Colonic mucosa (tissue), 4 donors: ENCODE measurements at places on chromosomes 6 and 20.

GRCh38 chr6:74041420-74041819 lies 345.4 kb downstream of the CD109 start:
- DNase-seq: no peak

- DNase-seq: no peak
Observed at GRCh38 chr20:58883241-58883691, 30.8 kb downstream of the GNAS start.

DNA sequence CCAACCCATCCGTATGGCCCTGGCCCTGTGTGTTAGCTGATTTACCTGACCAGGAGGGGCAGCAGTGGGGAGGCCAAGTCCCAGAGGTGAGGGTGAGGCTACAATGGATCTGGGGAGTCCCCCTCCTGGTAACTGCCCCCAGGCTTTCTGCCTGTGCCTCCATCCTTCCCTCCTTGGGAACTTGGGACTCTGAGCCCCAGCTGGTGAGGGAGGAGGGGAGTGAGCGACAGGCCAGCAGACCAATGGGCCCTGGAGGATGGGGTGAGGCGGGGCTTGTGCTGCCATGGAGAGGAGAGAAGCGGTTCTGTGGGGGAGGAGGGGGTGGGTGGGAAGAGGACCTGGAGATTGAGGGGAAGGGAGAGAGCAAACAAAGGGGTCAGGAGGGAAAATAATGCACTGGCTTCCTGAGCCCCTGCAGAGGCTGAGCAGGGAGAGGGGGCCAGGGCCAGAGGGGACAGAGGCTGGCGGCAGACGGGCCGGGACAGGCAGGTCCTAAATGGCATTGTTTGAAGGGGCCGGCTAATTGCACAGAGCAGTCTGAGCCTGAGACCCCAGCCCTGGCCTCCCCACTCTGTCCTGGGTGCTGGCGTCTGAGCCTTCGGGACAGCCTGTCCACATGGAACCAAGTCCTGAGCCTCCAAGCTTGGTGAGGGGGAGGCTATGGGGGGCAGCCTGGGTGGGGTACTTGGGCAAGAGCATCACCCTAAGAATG lies 17.5 kb downstream of the DNMT3B start:
- no peak for DNase-seq

- DNase-seq: no peak
Observed at GRCh38 chr6:148309301-148309700, 33.3 kb upstream of the SASH1 start.

GRCh38 chr6:23826572-23826971 lies 299.4 kb upstream of the NRSN1 start:
- DNase-seq: no peak

- DNase-seq: no peak
Observed at GRCh38 chr6:81486234-81486633, 266.2 kb downstream of the TENT5A start.

DNA sequence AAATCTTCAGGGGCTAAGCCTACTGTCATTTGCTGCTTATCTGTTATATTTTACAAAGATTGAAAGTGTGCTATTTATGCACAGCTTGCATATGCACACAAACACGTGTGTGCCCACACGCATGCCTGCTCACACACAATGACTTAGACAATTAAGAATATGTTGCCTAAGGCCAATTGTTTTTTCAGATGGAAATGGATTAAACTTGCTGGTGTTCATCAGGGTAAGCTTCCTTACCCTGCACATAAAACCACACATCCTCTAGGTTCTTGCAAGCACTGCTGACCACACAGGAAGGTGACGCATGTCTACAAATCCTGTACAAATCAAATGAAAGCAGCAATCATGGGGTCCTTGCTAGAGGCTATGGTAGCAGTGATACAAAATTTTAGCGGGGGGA lies 58.4 kb downstream of the GJA10 start:
- no peak for DNase-seq

DNA sequence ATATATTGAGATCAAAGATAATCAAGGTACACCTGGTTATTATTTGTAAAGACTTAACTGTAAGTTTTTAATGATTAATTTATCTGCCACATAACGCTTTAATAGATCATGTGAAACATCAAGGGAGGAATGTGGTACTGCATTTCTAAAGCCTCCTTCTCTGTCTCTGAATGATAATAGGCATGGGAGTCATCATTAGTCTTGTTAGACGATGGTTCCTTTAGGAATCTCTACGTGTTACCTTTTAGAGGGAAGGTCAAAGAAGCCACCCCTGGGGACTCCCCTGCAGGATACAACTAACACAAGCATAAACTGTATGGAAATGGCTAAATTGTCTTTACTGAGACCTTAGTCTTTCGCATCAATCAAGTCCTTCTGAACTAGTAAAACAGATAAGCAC lies 173.6 kb upstream of the MCHR2 start:
- no peak for DNase-seq

DNA sequence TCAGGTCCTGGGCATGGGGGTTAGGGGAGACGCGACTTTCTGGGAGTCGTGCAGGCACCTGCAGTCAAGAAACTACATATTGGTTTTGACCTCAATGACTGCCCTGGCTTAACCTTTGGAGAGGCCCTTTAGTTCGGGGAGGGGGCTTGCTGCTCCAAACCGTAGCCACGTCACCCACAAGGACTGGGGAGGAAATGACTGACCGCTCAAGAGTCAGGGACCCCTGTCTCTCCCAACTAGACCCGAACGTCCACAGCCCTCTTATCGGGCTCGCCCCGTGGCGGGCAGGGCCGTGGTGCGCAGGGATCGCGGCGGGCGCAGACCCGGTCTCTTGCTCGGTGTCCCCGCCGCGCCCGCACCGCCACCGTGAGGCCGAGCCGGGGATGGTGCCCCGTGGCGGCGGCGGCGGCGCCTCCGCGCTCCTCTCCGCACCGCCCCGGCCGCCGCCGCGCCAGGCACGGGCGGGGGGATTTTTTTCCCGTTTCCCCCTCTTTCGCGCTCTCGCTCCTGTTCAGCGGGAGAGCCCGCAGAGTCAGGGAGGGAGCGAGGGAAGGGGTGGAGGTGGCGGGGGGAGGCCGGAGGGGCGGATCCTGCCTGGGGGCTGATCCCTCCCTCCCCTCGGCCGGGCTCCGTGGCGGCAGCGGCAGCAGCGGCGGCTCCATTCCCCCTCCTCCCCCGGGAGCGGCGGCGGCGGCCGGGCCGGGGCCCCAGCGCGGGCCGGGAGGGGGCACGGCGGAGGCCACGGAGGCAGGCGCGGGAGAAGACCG lies at the start of gene BRPF3:
TSS of gene BRPF3 (plus strand) at position 632 of the 767 bp plus-strand sequence. CDS start 3,579 bp downstream, outside the sequence.
- peak; percentile 78 for DNase-seq

- DNase-seq: no peak
Observed at GRCh38 chr6:99378636-99379035, 15.4 kb downstream of the COQ3 start.

- no peak for DNase-seq
Observed at GRCh38 chr6:143642403-143642802, 35.4 kb upstream of the PHACTR2 start.

GRCh38 chr6:4610256-4610655 lies 165.9 kb upstream of the CDYL start:
- DNase-seq: peak; percentile 26

- DNase-seq: no peak
Observed at GRCh38 chr20:5975778-5976177, 25.3 kb downstream of the MCM8 start.

DNA sequence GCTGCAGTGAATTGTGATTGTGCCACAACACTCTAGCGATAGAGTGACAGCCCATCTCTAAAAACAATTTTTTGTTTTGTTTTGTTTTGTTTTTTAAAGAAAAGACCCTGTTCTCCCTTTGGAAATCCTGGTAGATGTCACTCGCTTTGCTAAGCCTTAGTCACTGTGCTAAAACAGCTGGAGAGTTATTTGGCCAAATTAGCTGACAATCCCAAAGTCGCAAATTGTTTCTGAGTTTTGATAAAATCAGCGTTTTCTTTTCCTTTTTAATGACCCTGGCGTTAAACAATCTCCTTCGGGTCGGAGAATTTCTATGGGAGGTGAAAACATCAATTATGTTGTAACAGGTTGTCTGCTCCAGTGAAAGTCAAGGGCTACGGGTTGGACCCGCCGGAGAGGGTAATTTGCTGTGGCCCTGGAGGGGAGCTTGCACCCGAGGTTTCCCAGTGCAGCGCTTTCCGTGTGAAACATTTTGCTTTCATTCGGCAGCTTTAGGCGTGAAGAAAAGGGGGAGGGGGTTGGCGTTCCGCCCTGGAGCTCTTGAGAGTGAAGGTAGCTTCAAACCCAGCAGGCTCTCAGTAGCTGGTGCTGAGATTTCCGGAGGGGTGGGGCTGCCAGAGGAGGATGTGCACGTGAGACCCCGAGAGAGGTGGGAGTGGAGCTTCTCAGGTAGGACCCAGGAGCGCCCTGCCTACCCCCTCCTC lies 296.6 kb downstream of the PHACTR1 start:
- DNase-seq: no peak

- DNase-seq: no peak
Observed at GRCh38 chr6:8207869-8208191, 105.5 kb upstream of the EEF1E1 start.

DNA sequence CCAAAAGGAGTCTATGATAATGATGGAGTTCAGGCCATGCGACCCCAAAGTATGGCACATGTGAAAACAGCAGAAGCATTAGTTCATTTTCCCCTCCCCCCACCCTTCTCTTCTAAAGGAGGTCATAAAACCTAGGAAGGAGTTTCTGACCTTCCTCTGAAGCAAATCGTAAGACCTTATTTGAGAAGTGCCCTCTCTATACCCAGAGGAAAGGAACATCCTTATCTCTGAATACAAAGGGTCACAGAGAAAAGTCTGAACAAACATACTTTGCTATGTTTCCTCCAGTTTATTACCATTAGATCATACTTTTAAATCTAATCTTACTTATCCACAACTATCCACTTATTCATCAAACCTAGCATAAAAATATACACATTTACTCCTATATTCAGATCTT lies 48.6 kb downstream of the SLX4IP start:
- no peak for DNase-seq

- DNase-seq: no peak
Observed at GRCh38 chr6:125165256-125165655, 11.7 kb downstream of the TPD52L1 start.

GRCh38 chr20:51258582-51259165 lies 235.8 kb upstream of the KCNG1 start:
- DNase-seq: no peak

DNA sequence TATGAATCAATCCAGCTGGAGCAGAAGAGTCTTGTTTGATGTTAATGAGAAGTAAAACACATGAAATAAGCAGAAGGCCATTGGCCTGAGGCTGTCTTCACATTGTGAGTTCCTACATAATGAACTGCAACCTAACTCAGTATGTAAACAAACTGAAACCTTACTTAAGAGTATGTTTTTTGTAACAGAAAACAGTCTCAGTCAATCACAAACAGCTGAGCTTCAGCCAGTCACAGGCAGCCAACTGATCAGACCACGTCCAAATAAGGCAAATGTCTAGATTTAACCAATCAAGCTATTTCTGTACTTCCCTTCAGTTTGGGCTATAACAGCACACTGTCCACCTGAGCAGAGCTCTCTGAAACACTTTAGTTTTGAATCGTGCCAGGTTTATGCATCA lies 234.7 kb downstream of the TRDN start:
- no peak for DNase-seq

DNA sequence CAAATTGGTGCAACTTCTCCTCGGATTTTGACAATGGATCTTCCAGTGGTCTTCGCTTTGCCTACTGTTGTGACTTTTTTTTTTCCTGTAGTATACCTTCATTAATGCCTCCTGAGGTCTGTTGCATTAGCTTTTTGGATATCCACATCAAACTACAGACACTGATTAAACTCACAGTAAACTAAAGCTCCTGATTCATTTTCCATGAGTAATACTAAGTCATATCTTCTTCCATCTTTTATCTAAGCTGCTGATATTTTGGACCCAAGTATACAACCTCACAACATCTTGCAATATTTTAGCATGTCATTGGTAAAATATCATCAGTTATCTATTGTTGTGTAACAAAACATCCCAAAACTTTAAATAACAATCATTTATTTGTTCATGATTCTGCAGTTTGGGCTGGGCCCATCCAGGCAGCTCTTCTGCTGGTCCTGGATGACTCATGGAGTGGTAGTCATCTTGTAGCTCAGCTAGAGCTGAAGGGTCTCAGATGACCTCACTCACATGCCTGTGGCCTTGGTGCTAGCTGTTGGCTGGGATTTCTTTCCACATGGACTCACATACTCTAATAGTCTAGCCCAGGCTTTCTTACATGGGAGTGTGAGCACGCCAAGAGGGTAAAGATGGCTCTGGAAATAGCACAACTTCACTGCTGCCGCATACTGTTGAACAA lies 78.3 kb upstream of the SRSF6 start:
- DNase-seq: no peak

GRCh38 chr6:156126535-156126934 lies 650.6 kb upstream of the ARID1B start:
- no peak for DNase-seq

- DNase-seq: no peak
Observed at GRCh38 chr6:29826271-29826670, 1.4 kb upstream of the HLA-G start.

DNA sequence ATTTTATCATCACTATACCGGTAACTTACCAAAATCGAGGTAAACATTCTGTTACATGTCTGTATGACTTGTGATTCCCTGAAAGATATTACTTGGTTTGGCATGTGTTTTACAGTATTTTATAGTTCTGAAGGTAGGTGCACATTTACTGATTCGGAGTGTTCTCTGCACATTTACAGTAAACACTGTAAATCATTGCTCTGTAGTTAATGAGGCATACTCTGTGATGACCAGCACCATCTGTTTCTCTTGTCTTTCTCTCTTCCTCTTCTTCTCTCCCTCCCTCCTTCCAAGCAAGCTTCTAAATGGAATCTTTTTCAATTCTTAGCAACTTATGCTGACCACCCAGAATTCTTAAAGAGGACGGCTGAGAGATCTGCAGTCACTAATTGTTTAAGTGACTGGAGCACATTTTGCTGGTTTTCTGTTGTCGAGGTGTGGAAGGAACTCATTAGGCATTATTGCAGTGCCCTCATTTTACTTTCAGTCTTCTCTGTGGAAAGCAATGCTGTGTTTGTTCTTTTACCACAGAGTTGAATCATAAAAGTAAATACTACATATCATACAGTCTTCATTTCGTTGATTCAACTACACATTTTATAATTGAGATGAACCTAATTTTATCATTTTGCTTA lies 126.5 kb downstream of the UTRN start:
- no peak for DNase-seq

DNA sequence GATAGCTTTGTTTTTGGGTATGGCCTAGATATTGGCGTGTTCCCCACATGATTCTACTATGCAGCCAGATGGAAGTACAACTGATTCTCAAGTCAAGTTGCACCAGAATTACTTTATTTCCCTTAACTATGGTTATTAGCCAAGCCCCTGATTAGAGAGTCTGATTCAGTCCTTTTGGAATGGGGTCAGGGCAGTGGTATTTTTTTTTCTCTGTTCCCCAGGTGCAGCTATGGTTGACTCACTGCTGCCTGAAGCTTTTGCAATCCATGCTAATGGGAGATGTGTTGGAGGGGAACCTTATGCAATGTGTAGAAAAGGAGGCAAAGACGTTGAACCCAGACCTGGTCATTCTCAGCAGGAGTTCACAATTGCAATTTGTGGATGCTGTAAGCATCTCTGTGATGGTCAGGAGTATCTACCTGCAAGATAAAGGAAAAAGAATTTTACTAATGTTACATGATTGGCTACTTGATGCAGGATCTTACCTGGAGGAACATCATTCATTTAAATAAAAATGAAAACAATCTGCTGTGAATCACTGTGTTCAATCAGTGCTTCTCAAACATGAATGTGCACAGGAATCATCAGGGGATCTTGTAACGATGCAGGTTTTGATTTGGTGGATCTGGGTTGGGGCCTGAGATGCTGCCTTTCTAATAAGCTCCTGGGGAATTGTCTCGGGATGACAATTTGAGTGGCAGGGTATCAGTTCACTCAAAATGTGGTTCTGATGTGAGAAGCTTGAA lies 49.4 kb downstream of the PFDN4 start:
- no peak for DNase-seq
